ENCODE measurements at places on chromosomes 7 and 10.

GRCh38 chr10:64036321-64036930 is 515.2 kb downstream of the REEP3 start:
- DNase-seq: no peak

DNA sequence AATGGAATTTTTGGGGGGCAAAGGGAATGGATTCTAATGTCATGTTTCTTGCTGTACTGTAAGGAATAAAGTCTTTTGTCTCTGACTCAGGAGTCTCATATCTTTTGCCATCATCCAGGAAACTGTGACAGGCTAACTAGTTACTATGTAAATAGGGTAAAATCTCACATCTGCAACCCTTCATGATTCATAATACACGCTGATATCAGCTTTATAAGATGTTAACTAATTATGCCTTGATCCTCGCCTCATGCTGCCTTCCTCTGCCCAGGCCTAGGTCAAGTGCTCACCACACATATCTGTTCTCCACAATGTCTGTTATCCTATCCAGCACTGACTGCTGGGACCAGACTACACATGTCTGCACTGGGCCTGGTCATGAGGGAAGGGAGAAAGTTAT is 81.3 kb upstream of the CXCL12 start:
- DNase-seq: no peak

DNA sequence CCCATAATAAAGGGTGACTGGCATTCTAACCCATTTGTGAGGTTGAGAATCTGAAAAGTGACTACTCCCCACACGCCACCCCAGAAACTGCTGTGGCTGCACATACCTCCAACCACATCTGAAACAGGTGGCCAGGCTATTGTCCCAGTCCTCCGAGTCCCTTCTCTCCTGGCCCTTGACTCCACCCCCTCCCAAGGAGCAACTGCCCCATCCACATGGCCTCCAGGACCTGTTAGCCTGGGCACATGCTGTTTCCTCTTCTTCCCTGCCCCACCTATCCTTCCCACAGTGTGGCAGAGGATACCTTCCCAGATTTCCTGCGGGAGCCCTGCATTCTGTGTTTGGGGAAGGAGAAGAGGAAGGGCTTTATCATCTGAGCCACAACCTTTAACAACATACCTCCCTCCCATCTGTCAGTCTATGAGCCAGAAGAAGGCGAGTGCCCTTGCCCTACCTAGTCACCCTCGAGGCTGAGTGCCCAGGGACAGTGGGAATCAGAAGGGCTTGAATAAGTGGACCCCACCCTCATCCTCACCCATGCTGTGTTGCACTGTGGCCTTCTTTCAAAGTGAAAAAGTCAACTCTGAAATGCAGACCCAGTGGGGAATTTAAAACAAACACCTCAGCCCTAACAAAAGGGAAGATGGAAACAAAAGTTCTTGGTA is 11.9 kb downstream of the STEAP1B start:
- DNase-seq: no peak

GRCh38 chr7:22726907-22727713 is at the start of gene IL6:
Gene IL6 (plus strand): TSS chr7:22727200. CDS start chr7:22727263, 63 bp downstream.
- peak; percentile 31 for DNase-seq

DNA sequence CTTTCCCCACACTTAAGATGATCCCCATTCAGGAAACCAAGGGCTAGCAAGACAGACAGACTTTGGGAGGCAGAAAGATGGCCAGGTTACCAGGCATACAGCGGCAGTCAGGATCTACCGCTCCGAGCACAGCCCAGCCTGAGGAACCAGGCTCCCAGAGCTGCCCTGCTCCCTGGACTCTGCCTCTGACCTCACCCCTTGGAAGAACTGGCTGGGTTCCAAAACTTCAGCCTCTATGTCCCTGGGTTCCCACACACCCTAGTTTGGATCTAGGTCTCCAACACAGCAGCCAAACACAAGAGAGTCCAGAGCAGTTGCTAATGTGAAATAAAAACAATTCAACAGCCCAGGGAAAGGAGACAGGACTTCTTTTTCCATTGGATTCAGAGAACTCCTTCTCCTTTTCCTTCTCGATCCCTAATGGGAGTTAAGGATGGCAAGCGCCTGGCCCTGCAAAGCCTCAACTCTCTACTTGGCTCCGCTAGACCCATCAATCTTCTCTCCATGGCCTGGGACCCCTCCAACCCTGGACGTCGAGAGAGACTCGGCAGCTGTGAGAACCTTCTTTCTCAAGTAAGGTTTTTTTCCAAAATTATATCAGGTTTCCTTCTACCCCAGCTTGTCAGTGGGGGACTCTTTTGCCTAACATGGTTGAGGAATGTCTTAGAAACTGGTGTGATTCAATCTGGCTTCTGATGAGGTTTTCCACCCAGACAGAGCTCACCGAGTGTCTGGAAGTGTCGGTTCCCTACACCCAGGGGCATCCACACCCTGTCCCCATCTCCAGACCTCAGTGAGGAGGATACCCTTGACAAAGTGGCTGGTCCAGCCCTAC is 219.6 kb downstream of the KCNMA1 start:
- DNase-seq: no peak

DNA sequence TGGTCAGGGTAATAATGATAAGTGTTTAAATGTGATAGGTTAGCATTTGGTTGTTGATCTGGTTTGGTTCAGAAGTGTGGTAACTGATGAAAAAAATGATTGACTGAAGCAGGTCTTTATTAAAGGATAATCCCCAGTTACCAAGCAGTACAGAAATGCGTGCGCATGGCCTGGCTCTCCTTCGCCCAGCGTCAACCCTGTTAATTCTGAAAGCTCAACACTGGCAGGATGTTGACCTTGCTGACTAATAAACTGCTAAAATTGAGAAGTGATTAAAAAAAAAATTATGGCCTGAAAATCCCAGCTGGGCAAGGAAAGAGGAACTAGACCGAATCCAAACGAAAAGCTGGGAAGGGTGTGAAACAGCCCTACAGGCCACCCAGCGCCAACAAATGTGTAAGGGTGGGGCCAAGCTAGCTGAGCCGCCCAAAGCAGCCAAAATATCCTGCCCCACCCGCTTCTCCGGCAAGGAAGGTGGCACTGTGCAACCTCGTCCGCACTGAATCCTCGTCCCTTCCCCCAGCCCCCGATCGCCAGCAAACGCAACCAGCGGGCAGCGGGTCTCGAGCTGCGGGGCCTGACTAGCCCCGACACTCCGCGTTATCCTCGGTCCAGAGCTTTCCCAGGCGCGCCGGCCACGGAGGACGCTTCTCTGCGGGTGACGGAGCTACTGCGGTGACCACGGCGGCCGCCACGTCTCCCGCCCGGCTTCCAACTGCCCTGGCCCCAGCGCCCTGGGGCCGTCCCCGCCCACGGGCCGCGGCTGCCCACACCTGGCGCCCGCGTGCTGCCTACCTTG is 561 bp downstream of the SHTN1 start:
- no peak for DNase-seq

DNA sequence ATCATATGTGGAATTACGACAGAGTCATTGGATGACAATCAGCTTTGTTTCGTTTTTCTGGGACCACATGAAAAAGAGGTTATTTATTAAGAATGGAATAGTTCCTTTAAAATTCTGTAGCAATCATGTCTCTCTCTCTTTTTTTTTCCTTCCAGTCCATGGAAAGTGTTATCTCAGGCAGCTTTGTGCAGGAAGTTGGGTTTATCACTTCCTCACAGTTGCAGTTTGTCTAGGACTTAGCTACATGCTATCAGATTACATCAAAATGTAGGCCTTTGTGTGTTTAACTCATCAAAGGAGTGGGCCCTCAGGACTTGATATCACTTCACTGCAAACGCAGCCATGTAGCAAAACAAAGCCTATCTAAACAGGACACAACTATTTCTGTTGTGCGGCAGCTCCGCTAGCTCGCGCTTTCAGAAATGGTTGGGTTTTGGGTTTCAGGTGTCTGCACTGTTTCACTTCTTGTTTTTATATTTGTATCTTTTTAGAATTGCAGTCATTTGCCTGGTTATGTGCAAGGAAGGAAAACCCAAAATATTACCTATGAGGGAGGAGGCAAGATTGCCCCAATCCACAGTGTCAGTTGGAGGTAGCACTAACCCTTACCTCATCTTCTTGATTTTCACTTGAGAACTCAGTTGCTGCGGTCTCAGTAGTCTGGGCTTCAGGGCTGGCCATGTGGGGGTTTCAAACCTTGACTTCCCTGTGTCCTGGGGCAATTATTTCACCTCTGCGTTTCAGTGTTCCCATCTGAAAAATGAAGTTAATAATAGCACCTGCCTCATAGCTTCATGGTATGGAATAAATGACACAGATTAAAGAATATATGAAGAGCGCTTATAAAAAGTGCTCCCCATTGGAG is 66.7 kb downstream of the HHEX start:
- DNase-seq: no peak

GRCh38 chr7:7653593-7654187 is 13.1 kb downstream of the UMAD1 start:
- peak; percentile 19 for DNase-seq

- DNase-seq: no peak
Measured at GRCh38 chr10:80454513-80455460, 677 bp downstream of the TSPAN14 start.

DNA sequence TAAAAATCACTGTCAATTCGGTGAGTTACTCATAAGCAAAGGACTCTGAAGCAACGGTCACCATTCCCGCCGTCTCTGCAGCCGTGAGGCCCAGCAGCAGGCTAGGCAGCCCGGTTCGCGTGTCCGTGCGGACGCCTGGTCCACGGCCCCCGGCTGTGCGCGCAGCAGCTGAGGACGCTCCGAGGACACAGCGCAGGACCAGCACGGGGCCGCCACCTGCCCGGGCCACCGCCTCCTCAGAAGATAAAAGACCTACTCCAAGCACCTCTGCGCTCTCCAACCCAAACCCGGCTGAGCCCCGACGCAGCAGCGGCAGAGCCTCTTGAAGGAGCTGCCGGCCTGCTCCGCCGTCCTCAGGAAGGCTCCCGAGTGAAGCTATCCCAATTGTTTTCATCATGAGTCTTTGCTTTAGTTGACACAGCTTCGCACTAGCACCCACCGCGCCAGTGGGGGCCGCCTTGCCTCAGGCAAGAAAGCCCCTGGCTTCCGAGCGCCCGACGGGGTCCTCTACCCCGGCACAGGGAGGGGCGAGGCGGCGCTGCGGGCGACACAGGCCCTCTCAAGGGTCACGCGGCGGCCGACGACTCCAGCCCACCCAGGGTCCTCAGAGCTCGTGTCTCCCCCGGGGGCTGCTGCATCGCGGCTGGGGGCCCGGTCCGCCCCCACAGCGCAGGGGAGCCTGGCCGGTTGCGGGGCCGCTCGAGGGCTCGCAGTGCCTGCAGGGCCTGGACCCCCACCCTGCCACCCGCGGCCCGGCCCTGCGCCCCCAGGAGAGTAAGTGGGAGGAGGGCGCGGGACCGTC is 16.9 kb upstream of the GPR146 start:
- no peak for DNase-seq

GRCh38 chr7:128879939-128880746 is 17.5 kb downstream of the ATP6V1F start:
- peak; percentile 75 for DNase-seq

DNA sequence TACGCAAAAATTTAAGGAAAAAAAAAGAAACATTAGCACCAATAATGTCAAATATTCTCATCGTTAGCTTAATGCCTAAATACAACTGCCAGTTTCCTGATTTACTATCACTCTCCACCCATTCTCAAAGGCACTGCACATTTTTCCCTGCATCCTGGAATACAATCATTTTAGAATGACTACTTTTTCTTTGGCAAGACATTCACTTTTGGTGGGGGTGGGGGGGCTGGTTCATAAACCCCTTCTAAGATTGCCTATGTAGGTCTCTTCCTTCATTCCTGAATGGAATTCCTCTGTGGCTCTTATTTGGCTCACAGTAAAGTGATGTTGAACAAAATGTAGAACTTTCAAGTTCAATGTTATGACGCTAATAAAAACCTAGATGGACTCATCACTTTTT is 74.3 kb downstream of the RNLS start:
- DNase-seq: no peak

GRCh38 chr7:57218196-57218716 is 86.0 kb upstream of the ZNF479 start:
- DNase-seq: no peak

GRCh38 chr10:10056961-10057360 is 960.7 kb upstream of the CELF2 start:
- DNase-seq: no peak

GRCh38 chr7:105209870-105210269 is 178.9 kb downstream of the SRPK2 start:
- no peak for DNase-seq

- DNase-seq: no peak
Measured at GRCh38 chr7:142905759-142906158, 20.2 kb upstream of the TRPV6 start.

DNA sequence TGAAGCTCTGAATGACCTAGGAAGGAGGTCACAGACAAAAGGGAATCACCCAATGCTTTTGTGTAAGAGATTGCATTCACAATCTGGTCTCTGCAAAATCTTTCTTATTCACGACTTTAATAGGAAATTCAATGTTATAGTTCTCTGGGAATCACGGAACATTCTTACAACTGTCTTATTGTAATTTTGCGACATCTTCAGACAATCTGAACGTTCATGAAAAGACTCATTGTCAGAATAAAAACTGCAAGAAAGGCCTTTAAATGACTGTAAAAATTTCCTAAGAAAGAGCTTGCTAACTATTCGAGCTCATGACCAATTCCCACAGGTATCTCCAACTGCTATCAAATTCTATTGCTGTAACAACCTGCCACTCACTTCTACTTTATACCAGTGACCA is 130.7 kb downstream of the DGKI start:
- no peak for DNase-seq

- DNase-seq: no peak
Measured at GRCh38 chr7:416761-417624, 102.7 kb downstream of the PDGFA start.

DNA sequence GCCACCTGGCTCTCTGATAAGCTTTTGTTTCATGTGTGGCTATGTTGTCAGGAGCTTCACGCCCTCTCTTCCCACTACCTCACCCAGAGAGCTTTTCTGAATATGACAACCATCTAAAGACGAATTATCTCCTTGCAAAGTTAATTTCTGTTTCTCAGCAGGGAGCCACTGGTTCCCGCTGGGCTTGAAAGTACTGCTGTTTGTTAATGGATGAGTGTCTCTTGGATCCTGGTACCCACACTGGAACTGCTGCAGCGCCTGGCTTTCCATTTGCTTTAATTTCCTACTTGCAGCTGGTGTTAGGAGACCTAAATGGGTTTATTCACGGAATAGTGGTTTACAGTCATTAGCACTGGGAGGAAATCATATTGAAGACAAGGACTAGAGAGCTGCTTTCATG is 267.9 kb upstream of the LRGUK start:
- no peak for DNase-seq

DNA sequence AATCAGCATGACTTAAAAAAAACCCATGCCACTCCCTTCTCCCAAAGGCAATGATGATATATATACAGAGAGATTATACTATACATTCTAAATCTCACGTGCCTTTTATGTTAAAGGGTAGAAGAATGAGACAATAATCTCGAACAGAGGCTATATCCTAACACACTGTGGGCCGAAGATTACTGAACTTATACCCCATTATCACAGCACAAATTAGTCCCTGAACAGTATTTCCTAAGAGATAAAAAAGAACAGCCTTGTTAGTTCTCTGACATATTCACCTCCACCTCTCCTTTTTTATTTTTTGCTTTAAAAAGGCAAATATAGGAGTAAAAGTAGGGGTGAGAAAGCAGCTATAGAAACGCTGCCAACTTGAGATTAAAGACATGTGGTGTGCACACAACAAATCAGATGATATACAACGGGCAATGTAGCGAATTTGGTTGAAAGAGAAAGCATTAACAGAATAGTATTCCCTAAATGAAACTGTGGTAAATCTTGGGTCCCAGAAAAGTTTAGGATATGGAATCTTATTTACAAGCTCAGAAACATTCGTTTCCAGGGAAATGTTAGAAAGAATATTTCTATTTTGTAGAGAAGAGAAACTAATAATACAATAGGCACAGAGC is 69.5 kb downstream of the JMJD1C start:
- DNase-seq: no peak

- DNase-seq: no peak
Measured at GRCh38 chr10:115606741-115607140, 513.6 kb downstream of the ATRNL1 start.

Data from NCI-H1694 (cell line).